Adrenal gland (tissue), 19 donors: ENCODE measurements at places on chromosomes 5 and 9. TPM values are rescaled to one million over a fixed set of nuclear protein-coding genes. Genes with fewer than 3 reads are reported as not detected.

Gene FCN2
- 34.1 TPM for total RNA-seq

Gene CCNI2
- total RNA-seq, result not detected

Gene NR4A3
- total RNA-seq, result 10.3 TPM

Gene LCN9
- total RNA-seq, result not detected

Gene C9orf50
- total RNA-seq, result 0.37 TPM

Gene HABP4
- total RNA-seq, result 7.7 TPM
